Activated CD8-positive, alpha-beta memory T cell treated with anti-CD3 and anti-CD28 coated beads for 4 hours (primary cell): ENCODE measurements at places on chromosomes 12 and 14.

DNA sequence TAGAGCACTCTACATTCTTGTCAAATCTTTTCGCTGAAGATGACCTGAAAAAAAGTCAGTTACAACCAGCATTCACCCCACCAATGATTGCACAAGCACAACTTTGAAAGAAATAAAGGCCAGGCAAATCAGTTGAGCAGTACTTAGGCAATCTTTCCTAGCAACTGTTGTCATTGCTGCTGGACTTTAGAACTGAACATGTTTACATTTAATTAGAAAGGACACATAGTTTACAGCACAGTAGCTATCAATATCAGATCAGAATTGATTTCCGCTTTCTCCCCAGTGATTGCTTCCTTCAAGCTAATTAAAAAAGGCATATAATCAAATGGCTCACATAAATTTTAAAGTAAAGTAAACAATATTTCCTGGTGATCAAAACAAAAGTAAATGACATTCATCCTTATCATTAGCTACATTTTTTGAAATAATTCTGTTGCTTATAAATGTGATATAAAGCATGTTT, 128.4 kb downstream of the FOXA1 start:
- DNase-seq, result no peak

- no peak for DNase-seq
These were observed 46.2 kb downstream of the GALNT8 start for GRCh38 chr12:4766445-4766844.

GRCh38 chr14:91294153-91294552, 49.6 kb upstream of the GPR68 start:
- DNase-seq, result no peak

- DNase-seq, result no peak
These were observed 396.1 kb downstream of the RAD51B start for GRCh38 chr14:68215629-68216028.

- no peak for DNase-seq
These were observed 46.1 kb upstream of the PPP2R5C start for GRCh38 chr14:101715210-101716076.
